AG04450 (cell line): ENCODE measurements at places on chromosomes 5 and 9.

DNA sequence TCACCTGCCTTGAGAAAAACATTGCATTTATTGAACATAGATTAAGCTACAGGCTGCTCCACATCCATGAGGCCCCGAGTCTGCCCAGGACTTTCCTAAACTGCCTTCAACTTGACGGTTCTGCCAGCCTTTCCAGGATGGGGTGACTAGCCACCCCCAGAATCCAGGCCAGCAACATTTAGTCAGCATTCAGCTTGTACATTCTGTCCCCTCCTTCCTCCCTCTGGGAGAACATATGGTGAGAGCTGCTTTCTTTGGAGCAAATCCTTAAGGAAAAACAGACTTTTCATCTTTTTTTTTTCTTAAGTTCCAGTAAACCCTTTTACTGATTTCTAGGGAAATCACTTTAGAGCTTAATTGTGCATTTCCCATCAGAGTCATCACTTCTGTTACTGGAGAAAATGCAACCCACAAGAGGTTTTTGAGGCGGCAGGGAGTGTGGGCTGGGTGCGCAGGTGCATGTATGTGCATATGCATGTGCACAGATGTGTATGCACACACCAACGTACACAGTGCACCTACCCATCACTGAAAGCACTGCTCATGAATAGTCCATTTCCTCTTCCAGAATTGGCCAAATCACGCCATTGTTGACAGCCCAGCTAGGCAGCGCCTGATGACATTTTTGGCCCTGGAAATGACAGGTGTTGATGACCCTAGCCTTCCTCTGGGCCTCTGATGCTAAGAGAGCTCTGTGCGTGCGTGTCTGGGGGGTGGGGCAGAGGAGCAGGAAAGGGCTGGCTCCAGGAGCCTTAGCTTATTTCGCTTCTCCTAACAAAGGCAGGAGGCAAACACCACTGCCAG is 145.6 kb downstream of the HSD17B3 start:
- no peak for DNase-seq

GRCh38 chr5:33933723-33934169 is 2.4 kb upstream of the RXFP3 start:
- DNase-seq, result no peak

DNA sequence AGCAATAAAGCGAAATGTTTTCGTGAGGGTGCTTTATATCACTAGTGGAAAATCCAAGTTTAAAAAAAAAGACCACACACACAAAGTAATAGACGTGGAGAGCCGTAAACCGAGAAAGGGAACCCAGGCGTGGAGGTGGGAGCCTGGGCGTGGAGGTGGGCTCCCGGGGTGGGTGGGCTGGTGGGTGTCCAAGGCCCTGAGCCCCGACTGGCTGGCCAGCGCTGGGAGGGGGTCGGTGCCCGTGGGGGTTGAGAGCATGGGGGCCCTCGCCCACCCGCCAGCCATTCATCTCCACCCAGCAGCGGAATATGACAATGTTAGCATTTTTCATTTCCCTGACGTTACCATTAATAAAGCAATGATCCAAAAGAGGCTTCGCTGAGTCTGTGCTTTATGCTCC is 135.0 kb downstream of the MVB12B start:
- DNase-seq, result no peak

DNA sequence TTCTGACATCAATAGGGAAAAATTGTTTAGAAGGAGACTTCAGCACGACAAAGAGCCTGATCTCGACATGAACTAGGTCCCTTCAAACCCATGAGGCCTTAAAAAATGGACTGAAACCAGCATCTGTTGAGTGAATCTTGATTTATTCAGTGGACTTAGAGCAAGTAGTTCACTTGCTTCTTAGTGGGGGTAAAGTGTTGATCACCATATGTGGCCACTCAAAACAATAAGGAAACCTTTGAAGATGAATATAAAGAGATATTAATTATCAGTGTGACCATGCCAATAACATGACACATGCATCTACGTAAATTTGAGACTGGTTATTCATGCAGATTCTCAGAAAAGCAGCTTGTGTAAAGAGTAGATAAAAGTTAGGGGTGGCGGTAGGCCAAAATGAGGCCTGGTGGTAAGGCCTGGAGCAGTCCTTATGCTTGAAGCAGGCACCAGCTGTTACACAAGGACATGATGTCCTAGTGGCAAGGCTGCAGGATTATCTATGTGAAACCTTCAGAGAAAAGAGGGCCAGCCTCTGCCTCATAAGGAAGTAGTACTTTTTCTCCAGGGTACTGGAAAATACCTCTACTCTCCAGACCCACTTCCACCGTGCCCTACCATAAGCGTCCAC is 61.3 kb downstream of the S1PR3 start:
- DNase-seq, result no peak

DNA sequence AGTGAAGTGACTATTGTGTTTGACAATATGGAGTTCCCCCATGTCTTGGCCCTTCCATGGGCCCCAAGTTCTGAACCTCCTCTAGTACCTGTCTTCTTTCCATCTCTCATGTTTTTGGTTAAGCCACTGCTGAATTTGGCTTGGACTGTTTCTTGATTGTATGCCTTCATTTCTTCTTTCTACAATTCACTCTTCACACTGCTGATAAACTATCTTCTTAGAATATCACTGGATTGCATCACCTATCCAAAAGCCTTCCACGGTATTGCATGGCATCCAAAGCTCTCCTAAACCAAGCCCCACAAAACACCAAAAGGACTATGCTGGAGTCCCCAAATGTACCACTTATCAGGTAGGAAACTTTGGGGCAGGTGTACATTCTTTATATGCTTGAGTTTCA is 4.3 kb upstream of the POC5 start:
- no peak for DNase-seq

GRCh38 chr5:168549554-168549953 is 20.4 kb downstream of the FBLL1 start:
- no peak for DNase-seq

DNA sequence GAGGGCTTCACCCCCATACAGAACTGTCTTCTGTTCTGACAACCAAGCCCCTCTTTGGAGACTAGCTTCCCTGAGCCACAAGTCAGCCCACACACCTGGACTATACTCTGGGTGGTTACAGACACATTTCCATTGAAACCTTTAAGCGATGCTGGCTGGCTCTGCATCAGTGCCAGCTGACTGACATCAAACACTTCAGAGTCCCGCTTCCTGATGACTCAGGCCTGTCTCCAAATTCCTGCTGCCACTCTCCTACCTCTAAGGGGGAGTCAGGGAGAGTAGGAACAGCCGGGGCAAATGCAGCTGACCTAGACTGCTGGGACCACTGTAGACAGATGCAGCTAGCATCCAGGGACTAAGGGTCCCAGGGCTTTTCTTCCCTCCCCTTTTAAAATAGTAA is 59.4 kb downstream of the SIL1 start:
- DNase-seq, result no peak

GRCh38 chr5:128304088-128304487 is 220.5 kb downstream of the SLC12A2 start:
- DNase-seq, result no peak

DNA sequence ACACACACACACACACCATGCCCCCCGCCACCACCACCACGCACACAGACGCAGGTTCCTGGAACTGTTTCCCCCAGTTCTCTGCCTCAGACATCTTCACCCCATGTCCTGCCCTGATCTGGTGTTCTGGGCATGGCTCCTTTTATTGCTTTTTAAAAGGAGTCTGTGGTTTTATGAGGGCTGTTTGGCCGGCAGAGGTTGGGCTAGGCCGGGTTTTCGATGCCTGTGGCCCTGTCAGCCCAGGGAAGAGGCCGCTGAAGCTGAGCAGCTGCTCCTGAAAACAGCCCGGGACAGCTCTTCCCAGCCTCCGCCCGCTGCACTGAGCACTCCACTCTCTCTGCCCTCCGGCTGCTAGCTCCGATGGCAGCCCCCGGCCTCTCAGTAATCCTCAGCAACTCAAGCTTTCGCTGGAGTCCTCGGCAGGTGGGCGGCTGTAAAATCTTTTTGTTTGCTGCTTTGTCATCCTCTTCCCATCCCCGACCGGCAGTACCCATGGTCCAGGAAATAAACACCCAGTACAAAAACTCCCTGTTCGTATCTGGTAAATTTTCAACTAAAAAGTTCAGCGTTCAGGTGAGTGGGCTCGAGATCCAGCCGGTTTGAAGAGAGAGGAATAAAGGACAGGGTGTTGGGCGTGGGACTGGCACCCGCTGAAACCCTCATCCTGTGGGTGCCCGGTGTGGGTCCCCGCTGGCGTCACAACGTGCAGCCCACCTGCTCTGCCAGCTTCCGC is 103.0 kb upstream of the ERCC6L2 start:
- no peak for DNase-seq

DNA sequence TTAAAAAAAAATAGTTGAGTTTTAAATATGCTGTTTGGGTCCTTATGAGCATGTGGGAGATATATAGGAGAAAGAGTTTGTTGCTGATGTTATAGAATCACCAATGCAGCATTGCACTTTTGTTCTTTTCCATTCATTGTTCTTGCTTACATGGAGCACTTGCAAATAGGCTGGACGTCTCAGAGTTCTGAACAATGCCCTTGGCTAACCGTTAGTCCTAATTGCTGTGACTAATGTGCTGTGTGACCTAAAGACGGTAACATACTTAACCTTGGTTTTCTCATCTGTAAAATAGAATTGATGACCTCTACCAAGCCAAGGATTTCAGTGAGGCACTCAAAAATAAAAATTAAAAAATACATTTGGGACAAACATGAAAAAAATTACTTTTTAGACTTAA is 29.8 kb downstream of the PIK3R1 start:
- DNase-seq, result no peak
